RPMI8226 (cell line): ENCODE measurements at places on chromosomes 6 and 20.

- no peak for DNase-seq
Observed at GRCh38 chr6:48150701-48151100, 39.7 kb upstream of the PTCHD4 start.

- DNase-seq: no peak
Observed at GRCh38 chr20:14888134-14888533, 550.7 kb upstream of the FLRT3 start.

DNA sequence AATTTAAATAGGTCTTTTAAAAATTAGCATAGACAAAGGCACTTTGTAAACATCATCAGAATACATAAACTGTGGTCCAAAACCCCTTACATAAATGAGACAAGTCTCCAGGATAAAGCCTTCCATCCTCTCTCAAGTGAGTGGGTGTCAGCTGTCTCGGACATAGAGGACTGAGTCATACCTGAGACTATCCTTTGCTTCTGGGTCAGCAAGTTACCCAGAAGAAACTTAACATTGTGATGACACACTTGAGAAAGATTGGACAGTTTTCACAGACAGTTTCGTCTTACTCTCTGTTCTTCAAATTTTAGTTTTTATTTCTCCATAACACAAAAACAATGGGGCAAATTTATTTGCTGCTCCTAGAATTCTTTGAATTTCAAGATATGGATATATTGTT, 838.0 kb downstream of the DHX35 start:
- no peak for DNase-seq

DNA sequence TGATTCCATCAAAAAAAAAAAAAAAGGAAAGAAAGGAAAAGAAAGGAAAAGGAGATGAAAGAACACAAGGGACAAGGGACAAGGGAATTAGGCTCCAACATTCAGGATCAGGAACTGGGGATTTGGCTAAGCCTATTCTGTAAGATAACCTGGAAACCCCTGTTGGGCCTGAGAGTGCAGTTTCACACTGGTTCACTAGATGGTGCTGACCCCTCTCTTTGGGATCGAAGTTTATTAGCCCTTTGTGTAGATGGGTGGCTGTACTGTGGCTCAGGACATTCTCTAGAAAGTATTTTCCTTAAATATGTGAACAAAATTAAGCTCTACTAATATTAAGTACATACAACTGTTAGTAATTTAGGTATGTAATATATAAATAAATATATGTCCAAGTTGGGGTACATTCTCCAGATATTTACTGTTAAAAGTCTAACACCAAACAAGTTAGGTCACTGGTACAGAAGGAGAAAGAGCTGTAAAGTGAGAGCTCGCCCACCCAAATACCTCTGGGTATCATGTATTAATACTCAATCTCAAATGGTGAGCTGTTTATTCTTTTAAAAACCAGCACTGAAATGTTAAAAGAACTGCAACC, 6.3 kb downstream of the OR2A4 start:
- peak; percentile 48 for DNase-seq

- DNase-seq: no peak
Observed at GRCh38 chr6:162153120-162153519, 574.4 kb downstream of the PRKN start.

DNA sequence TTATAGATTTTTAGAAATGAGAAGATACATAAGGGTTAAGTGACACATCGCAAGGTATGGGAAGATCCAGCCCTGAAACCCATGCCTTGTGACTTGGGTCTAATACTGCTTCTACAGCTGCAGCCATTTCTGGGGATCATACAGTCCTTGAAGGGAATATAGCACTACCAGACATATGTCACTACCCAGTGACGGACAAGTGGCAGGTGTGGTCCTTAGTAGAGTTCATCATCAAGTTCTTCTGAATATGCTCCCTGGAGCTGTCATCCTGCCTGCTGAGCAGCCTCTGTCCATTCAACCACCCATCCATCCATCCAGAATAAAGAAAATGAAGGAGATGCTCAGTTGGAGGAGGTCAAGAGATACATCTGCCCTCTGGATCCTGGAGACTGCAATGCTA, 118.6 kb upstream of the ASF1A start:
- DNase-seq: no peak

DNA sequence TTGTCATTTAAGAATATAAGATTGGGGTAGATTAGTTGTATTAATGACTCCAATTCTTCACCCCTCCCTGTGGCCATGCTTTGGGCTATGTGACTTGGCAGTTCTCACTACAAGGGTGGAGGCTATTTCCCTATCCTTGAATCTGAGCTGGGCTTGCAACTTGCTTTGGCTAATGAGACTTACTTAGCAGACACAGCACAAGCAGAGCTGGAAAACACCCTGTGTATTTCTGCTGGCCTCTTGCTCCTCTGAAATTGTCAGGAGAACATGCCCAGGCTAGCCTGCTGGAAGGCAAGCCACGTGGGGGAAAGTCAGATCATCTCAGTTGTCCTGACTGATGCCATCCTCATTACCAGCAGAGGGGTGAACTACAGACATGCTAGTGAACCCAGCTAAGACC, 126.5 kb upstream of the HDGFL1 start:
- DNase-seq: no peak

GRCh38 chr6:100255701-100256100, 209.0 kb downstream of the SIM1 start:
- DNase-seq: no peak

GRCh38 chr6:161284653-161285052, 10.8 kb upstream of the AGPAT4 start:
- no peak for DNase-seq

DNA sequence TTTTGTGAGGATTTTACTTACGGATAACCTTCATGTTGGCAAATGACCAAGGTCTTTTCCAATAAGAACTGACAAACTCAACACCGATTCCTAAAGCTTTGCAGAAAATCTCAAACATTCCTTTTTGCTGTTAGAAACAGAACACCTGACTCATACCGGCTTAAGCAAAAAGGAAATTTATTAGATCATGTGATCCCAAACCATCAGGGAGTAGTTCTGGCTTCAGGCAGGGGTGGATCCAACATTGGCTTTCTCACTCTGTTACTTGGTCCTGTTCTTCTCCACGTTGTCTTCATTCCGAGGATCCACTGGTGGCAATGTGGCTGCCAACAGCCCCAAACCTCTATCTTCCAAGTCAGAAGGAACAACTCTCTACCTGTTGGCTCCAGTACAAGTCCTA, 95.9 kb upstream of the PMEPA1 start:
- no peak for DNase-seq

GRCh38 chr6:18405477-18406293, 18.5 kb downstream of the RNF144B start:
- no peak for DNase-seq

DNA sequence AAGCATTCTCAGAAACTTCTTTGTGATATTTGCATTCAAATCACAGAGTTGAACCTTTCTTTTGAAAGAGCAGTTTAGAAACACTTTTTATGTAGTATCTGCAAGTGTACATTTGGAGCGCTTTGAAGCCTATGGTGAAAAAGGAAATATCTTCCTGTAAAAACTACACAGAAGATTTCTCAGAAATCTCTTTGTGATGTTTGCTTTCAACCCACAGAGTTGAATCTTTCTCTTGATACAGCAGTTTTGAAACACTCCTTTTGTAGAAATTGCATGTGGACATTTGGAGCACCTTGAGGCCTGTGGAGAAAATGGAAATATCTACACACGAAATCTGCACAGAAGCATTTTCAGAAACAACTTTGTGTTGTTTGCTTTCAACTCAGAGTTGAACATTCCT, 612.3 kb upstream of the ZNF337 start:
- DNase-seq: no peak

- DNase-seq: no peak
Observed at GRCh38 chr6:67606906-67607828, 1027.9 kb upstream of the ADGRB3 start.

GRCh38 chr6:78875505-78875904, 8.2 kb downstream of the IRAK1BP1 start:
- no peak for DNase-seq

- no peak for DNase-seq
Observed at GRCh38 chr6:136613477-136613876, 63.3 kb upstream of the MAP7 start.

DNA sequence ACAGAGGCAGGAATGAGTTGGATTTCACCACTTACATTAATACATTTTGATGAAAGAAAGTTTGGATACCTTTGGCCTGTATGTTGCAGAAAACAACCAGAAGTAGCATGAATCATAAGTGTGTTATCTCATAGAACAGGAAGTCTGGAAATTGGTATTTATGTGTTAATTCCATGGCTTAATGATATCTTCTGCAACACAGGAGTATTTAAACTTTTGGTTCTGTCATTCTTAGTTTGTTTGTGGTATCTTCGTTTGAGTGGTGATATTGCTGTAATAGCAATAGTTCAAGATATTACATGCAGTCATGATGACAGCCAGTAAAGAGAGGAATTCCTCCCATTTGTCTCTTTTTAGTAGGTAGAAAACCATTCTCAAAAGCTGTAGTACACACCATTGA, 177.3 kb downstream of the CDKAL1 start:
- no peak for DNase-seq

DNA sequence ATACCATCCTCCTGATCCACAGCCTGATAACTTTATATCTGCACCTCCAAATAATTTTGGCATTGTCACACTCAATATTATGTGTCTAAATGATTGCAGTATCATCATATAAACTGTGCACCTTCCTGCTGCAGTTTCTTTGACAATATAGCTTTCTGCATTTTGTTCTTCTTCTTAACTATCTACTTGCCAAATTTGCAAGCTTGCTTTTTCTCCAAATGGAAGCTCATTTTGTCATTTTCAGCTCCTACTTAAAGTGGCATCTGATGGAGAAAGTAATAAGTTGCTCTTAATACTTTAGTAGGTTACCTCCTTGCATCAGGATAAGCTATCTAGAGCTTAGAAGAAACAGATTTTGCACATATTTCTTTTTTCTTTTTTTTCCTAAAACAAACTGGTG, 74.0 kb upstream of the DEFB112 start:
- no peak for DNase-seq

DNA sequence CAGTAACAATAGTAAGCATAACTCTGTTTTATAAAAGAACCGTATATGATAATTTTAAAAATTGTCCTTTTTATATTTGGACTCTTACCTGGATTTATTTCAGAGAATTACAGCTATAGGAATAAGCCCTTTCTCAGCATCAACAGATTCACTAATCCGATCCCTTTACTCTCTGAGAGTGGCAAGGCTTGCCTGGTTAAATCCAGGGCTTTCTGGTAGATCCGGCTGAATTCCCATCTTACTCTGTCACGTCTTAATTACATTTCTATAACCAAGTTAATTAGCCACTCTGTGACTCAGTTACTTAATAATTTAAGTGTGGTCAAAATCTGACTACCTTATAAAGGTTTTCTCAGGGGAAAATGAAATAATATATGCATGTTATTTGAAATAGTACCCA, 294.7 kb downstream of the FRK start:
- no peak for DNase-seq

- no peak for DNase-seq
Observed at GRCh38 chr20:39758876-39759275, 796.7 kb downstream of the DHX35 start.

GRCh38 chr20:825710-826421, 7.6 kb upstream of the FAM110A start:
- no peak for DNase-seq
